Large intestine (tissue), 12 donors: ENCODE measurements at places on chromosomes 11 and 22. TPM values are rescaled to one million over a fixed set of nuclear protein-coding genes. Genes with fewer than 3 reads are reported as not detected.

The CCDC89 gene
- 0.94 TPM for polyA plus RNA-seq

The RAB38 gene
- polyA plus RNA-seq, result 12.1 TPM

The NCAM1 gene
- 63.0 TPM for polyA plus RNA-seq

The ACTN3 gene
- 0.22 TPM for polyA plus RNA-seq

The CTSW gene
- 2.4 TPM for polyA plus RNA-seq

The SEPTIN5 gene
- 24.9 TPM for polyA plus RNA-seq

The KDM4E gene
- 0.19 TPM for polyA plus RNA-seq

The LIF gene
- polyA plus RNA-seq, result 27.6 TPM

The NPAS4 gene
- 1.7 TPM for polyA plus RNA-seq

The GAB4 gene
- polyA plus RNA-seq, result not detected

The CALCA gene
- 2.0 TPM for polyA plus RNA-seq

The SCGB1C1 gene
- polyA plus RNA-seq, result not detected

The PRRG4 gene
- 9.3 TPM for polyA plus RNA-seq

The STT3A gene
- polyA plus RNA-seq, result 183 TPM

The MS4A15 gene
- polyA plus RNA-seq, result 0.04 TPM

The FREY1 gene
- 0.24 TPM for polyA plus RNA-seq

The OR56A1 gene
- polyA plus RNA-seq, result 0.01 TPM

The TMPRSS4 gene
- polyA plus RNA-seq, result 62.6 TPM

The KRTAP5-2 gene
- 0.42 TPM for polyA plus RNA-seq

The CDKN1C gene
- polyA plus RNA-seq, result 197 TPM

The OR8A1 gene
- polyA plus RNA-seq, result not detected

The IRAG1 gene
- polyA plus RNA-seq, result 13.1 TPM

The TSGA10IP gene
- polyA plus RNA-seq, result not detected

The MRGPRF gene
- 17.6 TPM for polyA plus RNA-seq

The IL18 gene
- 60.7 TPM for polyA plus RNA-seq

The TSPAN18 gene
- polyA plus RNA-seq, result 59.1 TPM

The SOX6 gene
- 44.1 TPM for polyA plus RNA-seq

The SLC5A12 gene
- polyA plus RNA-seq, result 205 TPM

The PRG3 gene
- 0.07 TPM for polyA plus RNA-seq

The ZNRF3 gene
- 8.2 TPM for polyA plus RNA-seq

The BDNF gene
- polyA plus RNA-seq, result 1.4 TPM

The HBG1 gene
- polyA plus RNA-seq, result 9.7 TPM

The NLRP14 gene
- polyA plus RNA-seq, result 0.82 TPM

The RRP8 gene
- polyA plus RNA-seq, result 28.5 TPM

The TH gene
- 1.0 TPM for polyA plus RNA-seq

The MAPK8IP2 gene
- polyA plus RNA-seq, result 5.4 TPM

The SLCO2B1 gene
- polyA plus RNA-seq, result 81.4 TPM

The SLN gene
- polyA plus RNA-seq, result 6.1 TPM

The CARD18 gene
- polyA plus RNA-seq, result not detected

The C11orf87 gene
- polyA plus RNA-seq, result 0.27 TPM

The PHLDB1 gene
- polyA plus RNA-seq, result 42.1 TPM

The KCNK7 gene
- 0.49 TPM for polyA plus RNA-seq
